MG63 (cell line): ENCODE measurements at places on chromosomes 3 and 15. TPM values are rescaled to one million over a fixed set of nuclear protein-coding genes. Genes with fewer than 3 reads are reported as not detected.

Gene GPX1
- 74.0 and 247 TPM in 2 replicates for total RNA-seq

DNA sequence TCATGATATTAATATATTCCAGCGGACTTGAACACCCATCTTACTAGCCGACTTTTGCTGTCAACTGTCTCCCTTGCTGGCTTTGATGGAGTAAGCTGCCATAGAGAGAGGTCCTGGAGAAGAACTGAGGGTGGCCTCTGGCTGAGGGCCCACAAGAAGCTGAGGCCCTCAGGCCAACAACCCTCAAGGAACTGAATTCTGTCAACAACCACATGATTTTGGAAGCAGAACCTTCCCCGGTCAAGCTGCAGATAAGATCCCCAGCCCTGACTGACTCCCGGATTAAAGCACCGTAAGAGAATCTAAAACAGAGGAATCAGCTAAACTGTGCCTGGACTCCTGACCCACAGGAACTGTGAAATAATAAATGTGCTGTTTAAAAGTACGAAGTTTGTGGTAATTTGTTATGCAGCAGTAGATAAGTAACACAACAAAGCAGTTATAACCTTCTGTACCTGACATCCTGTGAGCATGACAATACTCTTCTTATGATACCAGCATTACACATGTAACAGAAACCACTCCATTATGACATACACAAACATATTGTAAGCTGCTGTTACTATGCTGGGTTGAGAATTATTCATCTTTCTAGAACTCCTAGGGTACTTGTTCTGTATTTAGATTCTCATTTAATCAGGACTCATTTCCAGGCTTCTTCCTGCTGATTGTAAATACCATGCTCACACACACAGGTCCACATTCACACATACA, 66.2 kb downstream of the HES1 start:
- no peak for DNase-seq

Gene C2CD4A
- not detected in 2 replicates for total RNA-seq

Gene ACP3
- total RNA-seq, result not detected in 2 replicates

DNA sequence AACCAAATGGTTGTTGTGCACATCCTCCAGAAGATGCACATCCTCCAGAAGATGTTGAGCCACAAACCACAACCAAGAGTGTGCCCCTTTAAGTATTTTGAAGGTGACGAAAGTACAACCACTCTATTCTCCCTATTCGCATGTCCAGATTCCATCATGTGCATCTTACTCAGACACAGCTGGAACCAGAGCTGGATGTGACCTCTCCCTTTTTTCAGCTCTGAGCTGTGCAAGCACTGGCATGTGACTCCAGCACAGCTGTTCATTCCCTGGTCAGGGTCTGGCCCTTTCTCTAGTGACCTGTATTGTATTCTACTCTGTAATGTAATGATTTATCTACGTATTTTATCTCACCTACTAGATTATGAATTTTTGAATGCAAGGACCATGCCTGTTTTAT, 29.3 kb upstream of the DLG1 start:
- DNase-seq, result peak; percentile 32

- peak; percentile 59 for DNase-seq
Observed at GRCh38 chr3:30356866-30357753, 249.3 kb upstream of the TGFBR2 start.

DNA sequence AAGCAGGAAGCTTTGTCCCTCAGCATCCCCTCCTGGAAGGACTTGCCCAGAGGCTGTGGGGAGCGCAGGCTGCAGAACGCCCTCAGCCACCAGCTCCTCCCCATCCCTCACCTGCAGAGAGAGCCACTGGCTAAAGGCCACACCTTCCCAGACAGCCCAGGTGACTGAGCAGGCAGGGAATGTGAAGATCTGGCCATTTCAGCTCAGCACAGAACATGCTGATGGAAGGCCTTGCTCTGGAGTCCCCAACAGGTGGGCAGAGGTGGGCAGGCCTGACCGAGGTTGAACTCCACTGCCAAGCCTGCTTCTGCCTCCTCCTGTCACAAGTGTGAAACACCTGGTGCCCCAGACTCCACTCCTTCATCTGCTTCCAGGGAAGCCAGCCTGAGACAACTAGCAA, 50.7 kb upstream of the SEC61A1 start:
- DNase-seq, result no peak

Gene RASGRF1
- not detected in 2 replicates for total RNA-seq

DNA sequence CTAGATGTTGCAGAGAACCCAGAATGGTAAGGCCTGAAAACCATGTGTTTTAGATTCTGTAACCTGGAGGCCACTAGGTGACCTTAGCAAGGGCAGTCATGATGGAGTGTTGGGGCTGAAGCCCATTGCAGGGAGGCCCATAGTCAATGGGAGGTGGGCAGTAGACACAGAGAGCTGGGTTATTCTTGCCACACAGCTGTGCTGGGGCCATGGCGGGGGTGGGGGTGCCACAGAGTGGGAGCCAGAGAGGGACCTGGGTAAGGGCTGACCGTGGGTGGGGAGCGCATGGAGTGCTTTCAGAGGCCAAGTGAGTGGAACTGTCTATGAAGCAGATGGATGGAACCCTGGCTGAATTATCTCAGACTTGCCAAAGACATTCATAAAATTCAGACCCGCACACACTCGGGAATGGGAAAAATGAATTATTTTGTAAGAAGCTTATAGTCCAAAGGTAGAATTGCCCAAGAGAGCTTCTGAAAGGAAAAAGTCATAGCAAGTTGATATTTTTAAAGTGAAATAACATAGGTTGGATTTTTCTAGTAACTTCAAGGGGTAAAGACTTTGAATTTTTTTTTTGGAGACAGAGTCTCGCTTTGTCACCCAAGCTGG, 53.9 kb downstream of the SMAD3 start:
- DNase-seq, result no peak

- DNase-seq, result no peak
Observed at GRCh38 chr3:25697553-25697952, 32.8 kb upstream of the TOP2B start.

Gene CLSTN2
- total RNA-seq, result 0.64 and 1.7 TPM in 2 replicates

DNA sequence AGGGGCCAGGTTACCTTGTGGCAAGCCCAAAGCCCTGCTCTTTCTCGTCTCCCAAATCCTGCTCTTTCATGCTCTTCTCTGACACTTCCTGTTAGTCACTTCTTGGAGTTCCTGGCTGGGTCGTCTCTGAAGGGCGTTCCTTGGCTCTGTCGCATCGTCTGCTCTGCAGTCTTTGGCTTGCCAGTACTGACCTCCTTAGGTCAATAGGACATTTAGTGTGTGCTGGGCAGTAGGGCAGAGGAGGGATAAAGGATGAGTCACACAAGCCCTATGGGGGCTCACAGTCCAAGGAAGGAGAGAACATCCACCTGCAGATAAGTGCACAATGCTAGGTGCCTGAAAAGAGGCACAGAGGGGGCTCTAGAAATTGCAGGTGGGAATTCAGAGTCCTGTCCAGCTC, 87.5 kb downstream of the FAM43A start:
- DNase-seq, result peak; percentile 95

Gene MRPS22
- 147 and 166 TPM in 2 replicates for total RNA-seq

Gene SAMD7
- total RNA-seq, result not detected in 2 replicates

Gene RPP25
- total RNA-seq, result 9.7 and 19.0 TPM in 2 replicates

- DNase-seq, result peak; percentile 95
Observed at GRCh38 chr3:131543714-131544113, 40.9 kb upstream of the MRPL3 start.

DNA sequence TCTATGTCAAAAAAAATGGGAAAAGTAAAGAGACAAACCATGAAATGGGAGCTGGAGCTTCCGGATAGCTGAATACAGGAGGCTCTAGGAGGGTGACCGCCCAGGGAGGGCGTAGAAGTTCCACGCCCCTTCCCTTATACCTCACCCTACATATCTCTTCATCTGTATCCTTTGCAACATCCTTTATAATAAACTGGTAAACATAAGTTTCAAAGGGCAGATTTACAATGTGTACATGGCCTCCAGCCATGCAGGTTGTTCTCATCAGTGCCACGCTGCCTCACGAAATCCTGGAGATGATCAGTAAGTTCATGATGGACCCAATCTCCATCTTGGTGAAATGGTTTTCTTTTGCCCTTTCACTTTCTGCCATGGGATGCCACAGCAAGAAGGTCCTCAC, 121.8 kb downstream of the OSBPL10 start:
- DNase-seq, result no peak

GRCh38 chr15:29825227-29825626, 3.0 kb upstream of the TJP1 start:
- DNase-seq, result no peak
